ENCODE measurements at places on chromosomes 3 and 15. TPM values are rescaled to one million over a fixed set of nuclear protein-coding genes. Genes with fewer than 3 reads are reported as not detected.

GRCh38 chr15:39188314-39188713 lies 392.6 kb upstream of the THBS1 start:
- no peak for DNase-seq

DNA sequence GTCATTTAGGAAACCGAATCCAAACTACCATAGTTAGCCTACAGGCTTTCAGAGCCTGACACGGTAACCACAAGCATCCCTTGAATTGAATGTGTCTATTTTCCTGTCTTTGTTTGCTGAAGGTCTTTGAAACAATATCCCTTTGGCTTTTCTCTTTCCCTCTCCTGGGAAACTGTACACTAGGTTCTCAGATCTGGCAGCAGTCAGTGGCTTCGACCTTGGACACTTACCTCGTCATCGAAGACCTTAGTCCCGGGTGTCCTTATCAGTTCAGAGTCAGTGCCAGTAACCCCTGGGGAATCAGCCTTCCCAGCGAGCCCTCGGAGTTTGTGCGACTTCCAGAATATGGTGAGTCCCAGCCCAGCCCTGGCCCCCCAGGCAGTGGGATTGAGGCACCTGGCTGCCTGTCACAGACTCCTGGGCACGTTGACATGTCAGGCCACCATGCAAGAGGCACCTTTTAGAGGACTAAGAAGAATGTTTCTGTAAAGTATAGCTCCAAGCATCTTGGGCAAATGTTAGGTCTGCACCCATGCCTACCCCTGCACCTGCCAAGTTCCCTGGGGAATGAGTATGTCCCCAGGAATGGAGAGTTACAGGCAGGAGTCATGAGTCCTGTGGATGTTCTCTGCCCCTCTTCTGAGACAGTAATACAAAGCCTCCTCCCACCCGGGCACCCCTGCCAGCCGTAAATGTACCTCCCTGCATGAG lies 30.4 kb upstream of the UMPS start:
- no peak for DNase-seq

CIAO2A gene
- total RNA-seq: 139 TPM

- DNase-seq: no peak
These were observed 21.7 kb downstream of the NBEAL2 start for GRCh38 chr3:47000922-47001730.

- DNase-seq: no peak
These were observed 19.4 kb downstream of the RASGRP1 start for GRCh38 chr15:38545179-38545578.

DNA sequence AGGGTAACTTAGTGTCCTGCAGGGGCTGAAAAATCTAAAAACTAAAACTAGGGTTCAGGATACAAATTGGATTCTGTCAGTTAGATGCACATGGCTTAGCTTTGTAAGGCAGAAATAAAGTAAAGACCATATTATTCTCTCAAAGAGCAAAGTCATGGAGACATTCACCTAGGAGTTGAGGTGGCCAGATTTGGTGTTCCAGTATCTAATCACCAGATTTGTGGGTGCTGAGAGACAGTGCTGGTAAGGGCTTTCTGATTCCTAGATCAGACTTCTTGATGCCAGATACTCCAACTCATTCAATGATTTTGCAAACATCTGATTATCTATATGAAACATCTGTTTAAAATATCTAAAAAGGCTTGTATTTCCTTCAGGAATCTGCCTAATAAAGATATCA lies 28.3 kb upstream of the TBC1D5 start:
- DNase-seq: no peak

GRCh38 chr3:172106989-172107388 lies 67.6 kb downstream of the FNDC3B start:
- DNase-seq: no peak
